Muscle of back (tissue), 13 donors: ENCODE measurements at places on chromosomes 1 and 21. TPM values are rescaled to one million over a fixed set of nuclear protein-coding genes. Genes with fewer than 3 reads are reported as not detected.

DNA sequence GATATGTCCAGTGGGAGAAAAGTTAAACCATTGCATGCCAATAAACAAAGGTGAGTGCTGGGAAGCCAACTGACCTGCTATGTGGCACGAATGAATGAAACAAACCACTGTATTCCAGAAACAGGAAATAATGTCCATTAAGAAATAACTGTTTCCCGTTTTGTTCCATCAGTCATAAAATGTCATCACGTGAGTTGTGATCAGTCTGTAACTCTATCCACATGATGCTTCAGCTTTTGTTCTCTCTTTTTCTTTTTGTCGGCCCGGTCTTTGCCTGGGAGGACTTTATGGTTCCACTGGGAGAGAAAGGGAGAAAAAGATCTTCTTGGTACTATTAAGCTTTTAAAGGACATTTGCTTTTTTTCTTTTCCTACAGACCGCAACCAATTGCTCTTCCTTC, 179.9 kb downstream of the TGFB2 start:
- DNase-seq: peak; percentile 39

DNA sequence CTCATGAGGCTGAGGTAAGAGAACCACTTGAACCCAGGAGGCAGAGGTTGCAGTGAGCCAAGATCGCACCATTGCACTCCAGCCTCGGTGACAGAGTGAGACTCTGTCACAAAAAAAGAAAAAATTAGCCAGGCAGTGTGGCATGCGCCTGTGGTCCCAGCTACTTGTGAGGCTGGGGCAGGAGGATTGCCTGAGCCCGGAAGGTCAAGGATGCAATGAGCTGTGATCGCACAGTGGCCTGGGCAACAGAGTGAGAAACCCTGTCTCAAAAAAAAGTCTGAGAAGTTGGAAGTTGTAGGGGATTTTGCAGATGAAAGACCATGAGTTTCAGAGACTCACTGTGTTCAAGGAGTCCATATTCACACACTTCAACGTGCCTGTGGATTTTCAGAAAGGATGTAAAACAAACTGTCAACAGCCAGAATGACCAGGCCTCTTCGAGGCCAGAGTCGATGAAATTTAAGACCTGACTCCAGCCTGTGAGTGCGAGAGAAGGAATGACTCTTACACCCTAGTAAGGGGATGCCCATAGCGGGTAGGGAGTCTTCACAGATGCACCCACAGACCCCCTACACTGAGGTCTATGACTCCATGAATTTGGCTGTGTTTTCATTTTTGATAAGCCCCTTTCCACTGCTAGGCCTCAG, 2.2 kb downstream of the S100A13 start:
- DNase-seq: no peak

- DNase-seq: no peak
Measured at GRCh38 chr1:211606332-211606913, 27.5 kb upstream of the SLC30A1 start.

DNA sequence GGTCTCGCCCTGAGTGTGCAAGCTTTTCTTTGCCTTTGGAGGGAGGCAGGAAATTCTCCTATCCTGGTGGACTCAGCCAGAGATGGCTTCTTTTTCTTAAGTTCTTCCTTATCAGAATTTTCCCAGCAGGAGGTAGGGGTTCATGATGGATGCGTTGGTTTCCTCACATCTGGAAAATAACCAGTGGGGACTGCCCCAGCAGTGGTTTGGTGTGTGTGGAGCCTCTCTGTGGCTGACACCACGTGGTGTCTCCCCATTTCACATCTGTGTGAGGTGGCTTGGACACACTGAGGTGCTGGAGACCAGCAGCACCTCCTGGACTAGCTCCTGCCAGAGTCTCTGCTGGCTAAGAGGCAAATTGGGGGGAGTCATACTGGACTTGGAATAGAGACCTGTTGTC, 32.6 kb downstream of the B3GALT5 start:
- no peak for DNase-seq

PACC1 gene
- 8.9 TPM for polyA plus RNA-seq

- no peak for DNase-seq
Measured at GRCh38 chr1:85584923-85585322, 4.4 kb downstream of the CCN1 start.

- no peak for DNase-seq
Measured at GRCh38 chr1:29172415-29172939, 9.2 kb downstream of the SRSF4 start.
